DMS53 (cell line): ENCODE measurements at places on chromosomes 2 and 18.

DNA sequence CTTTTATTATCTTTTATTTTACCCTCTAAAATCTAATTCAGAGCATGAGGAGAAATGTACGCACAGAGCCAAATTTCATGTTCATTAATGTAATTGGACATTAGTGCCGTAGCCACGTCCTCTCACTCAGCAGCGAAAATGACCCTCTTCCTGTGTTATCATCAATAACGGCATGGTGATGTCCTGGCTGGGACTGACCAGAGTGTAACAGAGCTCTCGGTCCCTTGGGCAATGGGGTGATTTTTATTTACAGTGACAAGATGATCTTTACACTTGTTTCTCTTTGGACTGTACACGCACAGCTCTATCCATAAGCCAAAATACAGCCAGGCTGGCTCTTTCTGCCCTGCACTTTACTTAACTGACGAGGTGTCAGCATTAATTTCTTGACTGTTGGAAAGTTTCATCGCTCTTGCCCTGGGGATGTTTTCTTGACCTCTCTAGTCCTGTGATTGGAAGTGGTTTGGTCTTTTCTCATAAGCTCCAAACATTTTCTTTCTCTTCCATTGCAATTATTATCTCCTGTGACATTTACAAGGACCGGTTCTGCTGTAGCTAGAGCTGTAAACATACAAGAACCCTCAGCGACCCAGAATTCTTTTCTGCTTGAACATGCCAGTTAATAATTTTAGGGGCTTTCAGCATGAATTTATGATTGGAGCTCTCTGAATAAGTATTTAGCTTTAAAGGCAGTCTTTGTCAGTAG is 308.0 kb upstream of the PIK3C3 start:
- DNase-seq: no peak

DNA sequence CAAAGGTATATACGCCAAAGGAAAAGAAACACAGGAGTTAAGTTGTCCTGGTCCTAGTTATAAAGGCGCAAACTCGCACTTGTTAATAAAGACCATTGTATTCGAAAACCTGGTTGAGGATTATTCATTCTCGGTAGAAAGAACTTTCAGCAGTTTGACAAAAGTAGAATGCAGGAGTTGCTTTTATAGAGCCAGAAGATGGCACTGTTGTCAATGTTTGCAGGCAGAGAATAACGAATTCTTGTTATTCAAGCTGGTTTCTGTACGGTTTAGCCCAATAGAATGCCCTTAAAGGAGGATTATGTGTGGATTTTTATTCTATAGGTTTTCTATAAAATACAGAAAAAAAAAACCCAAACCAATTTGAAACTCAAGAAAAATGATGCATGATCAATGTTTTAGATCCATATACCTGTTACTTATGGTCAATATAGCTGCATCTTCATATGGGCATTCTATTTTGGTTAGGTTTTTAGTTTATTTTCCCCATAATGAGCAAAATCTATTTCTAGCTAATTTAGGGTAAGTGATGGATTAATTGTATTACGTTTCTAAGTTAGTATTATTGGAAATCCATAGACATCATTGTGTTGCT is 510.3 kb downstream of the PLCL1 start:
- DNase-seq: peak; percentile 83

DNA sequence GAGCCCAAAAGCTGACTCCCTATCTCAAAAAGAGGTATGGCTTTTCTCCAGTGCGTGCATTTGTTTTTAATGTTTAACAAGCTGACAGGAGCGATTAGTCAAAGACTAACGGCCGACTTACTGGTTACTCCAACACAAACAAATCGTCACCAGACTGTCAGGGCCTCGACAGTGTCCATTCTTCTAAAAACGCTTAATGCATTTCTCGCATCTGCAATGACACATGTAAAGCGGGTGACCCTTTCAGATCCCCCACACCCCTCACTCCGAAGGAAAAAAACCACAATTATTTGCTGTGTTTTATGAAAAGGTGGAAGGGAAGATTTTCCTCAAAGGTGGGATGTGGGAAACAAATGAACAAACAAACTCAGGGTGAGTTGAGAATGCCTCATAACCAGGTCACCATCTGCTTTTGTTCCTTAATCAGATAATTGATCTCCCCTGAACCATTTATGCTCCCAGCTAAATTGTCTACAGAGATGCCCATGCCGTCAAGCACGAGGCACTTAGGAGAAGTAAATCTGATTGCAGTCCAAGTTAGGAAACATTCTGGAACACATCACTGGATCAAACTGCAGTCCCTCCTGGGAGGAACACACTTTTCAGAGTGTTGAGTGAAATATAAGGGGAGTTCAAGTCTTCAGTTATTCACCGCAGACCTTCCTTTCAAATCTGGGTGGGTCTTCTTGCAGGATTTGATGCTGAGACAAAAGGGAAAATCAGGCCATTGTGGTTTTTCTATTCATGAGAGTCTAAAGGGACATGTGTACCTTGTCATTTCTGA is 340.8 kb downstream of the CMPK2 start:
- DNase-seq: no peak

DNA sequence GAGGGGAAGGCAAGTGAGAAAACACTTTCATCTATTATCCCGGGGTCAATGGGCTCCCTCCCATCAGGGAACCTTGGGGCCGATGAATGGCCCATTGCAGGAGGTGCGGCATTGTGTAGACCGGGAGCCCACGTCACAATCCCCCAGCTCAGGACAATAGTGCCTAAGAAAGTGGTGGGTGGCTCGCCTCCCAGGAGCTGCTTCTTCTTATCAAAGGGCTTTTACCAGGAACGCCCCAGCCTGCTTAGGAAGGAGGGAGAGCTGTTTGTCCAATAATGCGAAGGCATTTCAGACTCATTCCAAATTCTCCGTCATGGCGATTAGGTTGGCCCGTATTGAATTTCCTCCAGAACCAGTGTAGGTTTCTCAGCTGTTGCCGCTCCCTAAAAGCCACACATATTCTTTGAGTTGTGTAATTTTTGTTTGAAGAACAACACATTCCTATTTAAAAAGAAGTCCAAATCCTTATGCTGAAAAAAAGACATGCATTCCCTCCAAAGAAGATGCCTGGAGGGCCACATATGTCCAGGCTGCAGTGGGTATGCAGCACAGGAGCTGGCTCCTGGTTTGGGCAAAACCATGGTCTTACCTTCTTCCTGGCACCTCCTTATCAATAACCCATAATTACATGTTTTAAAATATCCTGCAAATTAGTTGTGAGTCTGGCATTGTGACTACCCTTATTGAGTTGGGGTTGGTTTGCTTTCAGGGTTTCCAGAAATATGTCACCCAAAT is 264.7 kb downstream of the MYCN start:
- no peak for DNase-seq
